C1 segment of cervical spinal cord (tissue), 14 donors: ENCODE measurements at places on chromosomes 4 and X.

DNA sequence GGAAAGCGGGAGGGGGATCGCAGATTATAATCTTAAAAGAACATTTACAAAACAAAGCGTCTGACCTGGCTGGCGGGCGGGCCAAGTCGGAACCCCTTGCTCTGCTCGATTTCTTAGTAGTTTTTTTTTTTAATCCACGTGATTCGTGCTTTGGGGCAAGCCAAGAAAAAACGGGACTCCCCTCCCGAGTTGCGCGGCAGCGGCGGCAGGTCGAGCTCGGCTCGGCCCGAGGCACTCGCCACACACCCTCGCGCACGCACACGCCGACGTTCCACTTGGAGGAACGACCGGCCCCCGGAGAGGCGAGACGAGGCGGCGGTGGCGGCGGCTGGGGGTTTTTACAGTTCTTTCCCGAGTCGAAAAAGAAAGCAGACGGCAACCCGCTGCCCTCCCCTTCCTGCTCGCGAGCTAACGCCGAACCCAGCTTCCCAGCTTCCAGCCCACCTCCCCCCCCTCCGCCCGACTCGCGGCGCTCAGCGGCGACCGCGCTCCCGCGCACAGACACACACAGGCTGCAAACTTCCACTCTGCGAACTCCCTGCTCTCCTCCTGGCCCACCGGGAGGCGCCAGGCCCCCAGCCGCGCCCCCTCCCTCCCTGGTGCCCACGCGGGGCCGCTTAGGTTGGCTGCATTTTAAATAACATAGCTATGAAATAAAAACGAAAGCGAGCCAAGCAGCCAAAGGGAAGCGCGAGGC lies 1.2 kb downstream of the BCOR start:
- DNase-seq, result no peak

- DNase-seq, result no peak
Measured at GRCh38 chrX:23699636-23700194, 32.4 kb downstream of the PRDX4 start.

- DNase-seq, result no peak
Measured at GRCh38 chrX:643241-643595, 12.6 kb downstream of the SHOX start.

DNA sequence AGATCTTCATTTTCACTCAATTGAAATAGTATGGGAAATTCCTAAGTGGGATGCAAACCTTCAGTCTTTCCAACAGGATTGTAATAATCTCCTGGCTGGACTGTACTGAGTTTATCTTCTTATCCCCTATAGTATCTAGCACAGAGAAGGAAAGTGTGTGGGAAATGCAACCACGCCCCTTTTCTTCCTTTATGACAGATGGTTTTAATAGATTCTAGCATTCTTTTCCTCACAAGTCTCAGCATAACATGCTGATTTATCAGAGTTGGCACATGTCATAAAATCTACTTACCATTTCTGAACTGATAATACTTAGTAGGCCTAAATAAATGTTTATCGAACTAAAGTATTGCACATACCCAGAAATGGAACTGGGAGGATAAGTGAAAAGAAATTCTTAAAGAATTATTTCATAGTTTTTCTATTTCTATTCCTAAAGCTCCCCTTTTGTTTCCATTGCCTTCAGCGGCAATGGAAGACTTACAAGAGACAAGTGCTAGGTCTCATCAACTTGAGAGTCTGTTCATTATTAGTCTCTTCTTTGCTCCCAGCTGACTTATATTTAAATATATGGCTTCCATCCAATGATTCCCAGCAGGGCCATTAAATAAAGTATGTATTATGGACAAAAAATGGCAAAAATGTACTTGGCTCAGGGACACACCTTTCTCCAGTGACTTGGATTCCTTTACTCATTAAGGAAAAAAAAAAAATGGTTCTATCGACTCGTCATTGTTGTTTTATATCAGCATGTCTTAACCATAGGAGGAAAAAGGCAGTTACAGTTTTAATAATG lies 484.5 kb downstream of the IL1RAPL1 start:
- no peak for DNase-seq

- no peak for DNase-seq
Measured at GRCh38 chr4:150145946-150146340, 67.7 kb downstream of the DCLK2 start.

DNA sequence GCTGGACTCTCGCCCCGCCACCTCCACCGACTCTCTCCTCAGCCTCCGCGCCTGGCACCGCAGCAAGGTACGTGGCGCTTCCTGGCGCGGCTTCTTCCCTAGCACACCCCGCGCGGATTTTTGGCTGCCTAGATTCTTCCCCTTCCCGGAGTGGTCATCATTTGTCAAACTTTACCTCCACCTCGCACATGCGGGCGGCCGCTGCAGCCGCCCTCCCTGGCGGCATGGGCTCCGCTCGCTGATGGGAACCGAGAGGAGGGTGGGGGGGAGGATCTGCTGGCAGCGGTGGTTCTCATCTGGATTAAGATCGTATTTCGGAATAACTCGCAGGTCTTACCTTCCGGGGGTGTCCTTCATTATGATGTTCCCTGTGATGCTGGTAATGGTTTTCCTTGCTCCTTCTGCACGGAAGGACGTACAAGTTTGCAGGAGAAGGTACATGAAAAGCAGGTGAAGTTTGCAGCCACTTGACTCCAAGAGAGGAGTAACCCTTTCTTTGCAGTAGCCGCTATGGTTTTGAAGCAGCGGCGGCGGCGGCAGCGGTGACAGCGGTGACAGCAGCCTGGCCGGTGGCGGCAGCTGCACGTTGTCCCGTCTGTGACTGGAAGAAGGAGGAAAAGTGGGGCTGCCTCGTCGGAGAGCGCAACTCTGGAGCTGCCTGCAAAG lies 2183.9 kb upstream of the TENM3 start:
- no peak for DNase-seq

GRCh38 chr4:80144676-80145470 lies 52.4 kb upstream of the PRDM8 start:
- DNase-seq, result no peak

- DNase-seq, result no peak
Measured at GRCh38 chr4:148114436-148114835, 327.8 kb downstream of the NR3C2 start.

DNA sequence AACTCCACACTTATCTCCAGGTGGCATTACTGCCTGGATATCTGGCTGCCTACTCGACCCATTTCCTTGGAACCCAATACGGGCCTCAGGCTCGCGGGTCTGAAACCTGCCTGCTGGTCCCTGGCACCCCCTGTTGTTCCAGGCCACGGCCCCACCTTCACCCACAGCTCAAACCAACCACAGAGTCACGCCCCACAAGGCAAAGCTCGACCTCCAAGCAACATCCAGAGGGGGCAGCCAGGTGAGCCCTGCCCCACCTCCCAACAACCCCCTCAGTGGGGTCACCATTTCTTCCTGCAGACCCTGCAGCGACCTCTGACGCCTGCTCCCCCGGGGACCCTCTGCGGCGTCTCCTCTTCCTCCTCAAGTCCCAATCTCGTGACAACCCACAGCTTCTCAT lies 76.2 kb downstream of the WFS1 start:
- DNase-seq, result no peak

DNA sequence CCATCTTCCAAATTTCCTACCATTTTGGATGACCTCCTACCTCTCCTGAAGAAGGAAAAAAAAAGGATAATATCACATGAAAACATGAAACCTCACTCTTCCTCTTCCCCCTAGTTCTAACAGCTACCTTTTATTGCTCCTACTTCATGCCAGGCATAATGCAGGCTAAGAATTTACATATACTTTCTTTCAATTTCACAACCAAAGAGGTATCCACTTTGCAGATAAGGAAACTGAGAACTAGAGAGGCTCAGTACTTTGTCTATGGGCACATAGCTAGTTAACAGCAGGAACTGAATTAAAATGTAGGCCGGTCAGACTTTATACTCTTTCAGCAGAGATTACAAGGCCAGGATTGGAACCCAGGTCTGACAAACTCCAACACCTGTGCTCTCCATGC lies 34.4 kb upstream of the BEND2 start:
- no peak for DNase-seq

GRCh38 chr4:55921093-55921492 lies 27.7 kb upstream of the CEP135 start:
- no peak for DNase-seq

GRCh38 chrX:136028383-136028984 lies 43.2 kb downstream of the SLC9A6 start:
- DNase-seq, result no peak

DNA sequence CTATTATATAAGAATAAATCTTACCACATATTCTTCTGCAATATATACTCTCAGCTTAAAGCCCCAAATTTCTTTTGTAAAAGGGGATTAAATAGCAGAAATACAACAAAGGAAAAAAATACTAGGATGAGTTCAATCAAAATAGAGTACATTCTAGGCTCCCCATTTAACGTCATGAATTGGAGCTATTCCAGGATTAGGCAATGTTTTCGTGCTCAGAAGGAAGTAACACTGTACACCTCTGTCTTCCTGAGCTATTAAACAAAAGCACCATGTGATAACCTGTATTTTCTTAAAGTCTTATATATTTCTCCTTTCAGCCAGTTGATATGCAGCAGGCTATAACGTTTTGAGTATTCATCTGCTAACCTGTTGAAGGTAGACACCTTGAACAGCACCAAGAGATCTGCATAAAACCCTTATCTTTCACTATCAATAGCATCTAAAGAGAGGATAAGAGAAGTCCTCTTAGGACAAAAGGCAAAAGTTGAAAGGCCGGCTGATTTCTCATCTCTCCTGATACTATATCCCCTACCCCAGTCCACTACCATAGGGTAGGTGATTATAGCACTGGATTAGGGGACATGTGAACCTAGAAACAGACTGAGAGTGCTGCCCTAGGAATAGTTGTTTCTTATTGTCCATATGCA lies 31.5 kb downstream of the TEC start:
- DNase-seq, result no peak

DNA sequence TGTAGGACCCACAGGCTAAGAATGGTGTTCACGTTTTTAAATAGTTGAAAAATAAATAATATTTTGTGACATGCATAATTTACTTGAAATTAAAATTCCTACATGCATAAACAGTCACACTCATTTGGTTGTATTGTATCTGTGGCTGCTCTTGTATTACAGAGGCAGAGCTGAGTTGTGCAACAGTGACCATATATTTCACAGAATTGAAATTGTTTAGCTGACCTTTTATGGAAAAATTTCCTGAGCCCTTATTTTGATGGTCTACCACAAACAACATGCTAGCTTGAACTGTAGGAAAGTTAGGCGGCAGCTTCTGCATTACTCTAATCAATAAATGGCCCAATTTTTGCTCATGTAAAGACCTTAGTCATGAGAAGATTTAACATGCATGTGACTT lies 633.4 kb upstream of the AADAT start:
- DNase-seq, result no peak

DNA sequence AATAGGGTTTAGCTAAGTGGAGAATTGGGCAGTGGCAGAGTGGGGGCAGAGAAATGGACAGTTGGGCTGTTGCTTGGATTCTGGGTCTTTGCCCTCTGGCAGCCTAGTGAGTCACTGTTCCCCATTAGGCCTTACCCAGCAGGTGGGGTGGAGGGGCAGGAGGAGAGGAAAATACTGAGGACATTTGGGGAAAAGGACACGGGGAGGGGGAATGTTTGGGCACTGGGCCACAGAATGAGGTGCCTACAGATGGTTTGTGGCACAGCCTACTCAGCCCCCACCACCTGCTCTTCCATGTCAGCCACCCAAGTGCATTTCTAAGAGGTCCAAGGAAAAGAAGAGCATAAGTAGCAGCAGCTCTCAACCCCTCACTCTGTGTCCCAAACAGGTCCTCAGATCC lies 13.0 kb downstream of the SLC16A2 start:
- no peak for DNase-seq

GRCh38 chr4:146273204-146273901 lies 59.0 kb downstream of the REELD1 start:
- no peak for DNase-seq

DNA sequence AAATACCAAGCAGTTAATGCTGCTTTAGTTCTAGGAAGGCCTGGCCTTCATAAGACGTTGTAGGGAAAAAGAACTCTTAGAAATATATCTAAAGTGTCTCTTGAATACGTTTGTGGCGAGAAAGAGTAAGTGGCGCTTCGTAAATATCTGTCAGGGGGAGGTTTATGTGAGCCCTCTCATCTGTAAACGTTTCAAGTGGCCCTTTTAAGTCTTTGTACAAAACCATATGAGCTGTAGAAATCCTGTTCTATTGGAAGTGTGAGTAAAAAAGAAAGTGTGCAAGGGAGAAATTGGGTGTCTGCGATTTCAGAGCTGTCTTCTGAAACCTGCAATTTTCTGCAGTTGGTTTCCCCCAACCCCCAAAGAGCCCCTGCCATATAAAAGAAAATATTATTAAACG lies 8.6 kb upstream of the INTU start:
- no peak for DNase-seq

- DNase-seq, result no peak
Measured at GRCh38 chr4:127370604-127371003, 262.2 kb upstream of the INTU start.

DNA sequence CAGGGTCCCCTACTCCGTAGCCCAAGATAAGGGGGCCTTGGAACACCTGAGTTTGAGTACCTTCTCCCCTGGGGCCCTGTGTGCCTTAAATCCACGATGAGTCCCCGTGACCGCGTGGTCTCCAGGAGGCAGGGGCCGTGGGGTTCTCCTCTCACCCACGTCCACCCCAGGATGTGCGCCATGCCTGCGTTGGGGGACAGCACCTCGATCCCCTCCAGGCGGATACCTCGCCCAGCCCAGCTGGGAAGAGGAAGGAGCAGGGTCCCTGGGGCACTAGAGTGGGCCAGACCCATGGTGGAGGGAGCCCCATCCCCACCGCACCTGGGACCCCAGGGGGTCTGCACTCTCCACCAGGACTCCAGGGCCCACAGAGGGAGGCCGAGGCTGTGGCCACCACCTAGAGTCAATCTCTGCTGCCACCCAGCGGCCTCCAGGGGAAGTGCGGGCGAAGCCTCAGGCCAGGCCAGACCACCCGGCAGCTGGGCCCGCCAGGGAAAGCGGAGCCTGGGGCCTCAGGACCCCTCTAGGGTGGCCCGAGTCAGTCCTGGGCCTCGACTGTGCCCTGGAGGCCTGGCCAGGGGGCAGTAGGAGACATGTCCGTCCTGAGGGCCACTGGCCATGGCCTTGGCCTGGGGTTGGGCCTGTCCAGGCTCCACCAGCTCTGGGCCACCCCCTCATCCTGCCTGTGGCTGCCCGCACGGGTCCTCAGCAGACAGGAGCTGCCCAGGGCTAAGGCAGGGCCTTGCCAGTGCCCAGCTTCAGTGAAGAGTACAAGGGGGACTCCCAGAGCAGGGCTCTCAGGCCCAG lies 55.0 kb downstream of the FAM53A start:
- DNase-seq, result no peak

GRCh38 chr4:146063143-146063542 lies 112.4 kb upstream of the LSM6 start:
- no peak for DNase-seq

DNA sequence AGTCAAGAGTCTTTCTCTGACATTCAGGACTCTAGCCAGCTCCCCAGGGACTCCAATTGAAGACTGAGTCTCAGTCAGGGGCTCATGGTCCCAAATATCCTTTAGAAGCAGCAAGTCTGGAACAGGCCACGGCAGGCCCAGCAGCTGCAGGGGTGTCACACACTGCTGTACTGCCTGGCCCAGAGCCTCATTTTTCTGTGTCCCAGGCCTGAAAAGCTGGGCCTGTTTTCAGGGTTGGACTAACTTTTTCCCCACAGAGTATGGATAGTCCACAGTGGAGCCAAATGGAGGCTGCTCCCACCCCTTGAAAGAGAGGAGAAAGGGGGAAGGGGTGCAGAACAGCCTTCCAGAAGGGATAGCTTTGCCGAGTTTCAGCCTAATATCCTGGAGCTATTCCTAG lies 146.8 kb upstream of the NALF2 start:
- no peak for DNase-seq

GRCh38 chr4:99458911-99459447 lies 23.8 kb upstream of the ADH7 start:
- no peak for DNase-seq
